ENCODE measurements at places on chromosomes 2 and 18.
A peak's percentile ranks its signal among the peaks of the same experiment; 100 is the strongest.

DNA sequence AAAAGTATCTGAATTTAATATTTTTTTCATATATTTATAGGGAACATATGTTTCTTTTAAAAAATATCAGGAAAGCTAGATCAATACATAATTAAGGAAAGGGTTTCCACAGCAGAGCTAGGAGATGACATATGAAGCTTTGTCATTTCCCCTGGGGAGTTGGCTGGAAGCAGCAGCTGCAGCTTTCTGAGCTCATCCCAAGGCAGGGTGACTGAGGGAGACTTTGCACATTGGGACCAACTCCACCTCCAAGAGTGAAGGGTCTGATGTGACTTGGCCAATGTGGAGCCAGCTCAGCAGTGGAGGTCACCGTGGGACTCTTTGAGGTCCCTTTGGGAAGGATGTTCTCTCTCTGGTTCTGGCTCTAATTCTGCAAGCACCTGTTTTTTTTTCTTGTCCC lies 315.1 kb downstream of the RDH14 start:
- no peak for DNase-seq

GRCh38 chr2:155665704-155666103 lies 666.8 kb downstream of the NR4A2 start:
- DNase-seq = no peak

- no peak for DNase-seq
These were observed 114.3 kb upstream of the SLC66A3 start for GRCh38 chr2:11040992-11041391.

DNA sequence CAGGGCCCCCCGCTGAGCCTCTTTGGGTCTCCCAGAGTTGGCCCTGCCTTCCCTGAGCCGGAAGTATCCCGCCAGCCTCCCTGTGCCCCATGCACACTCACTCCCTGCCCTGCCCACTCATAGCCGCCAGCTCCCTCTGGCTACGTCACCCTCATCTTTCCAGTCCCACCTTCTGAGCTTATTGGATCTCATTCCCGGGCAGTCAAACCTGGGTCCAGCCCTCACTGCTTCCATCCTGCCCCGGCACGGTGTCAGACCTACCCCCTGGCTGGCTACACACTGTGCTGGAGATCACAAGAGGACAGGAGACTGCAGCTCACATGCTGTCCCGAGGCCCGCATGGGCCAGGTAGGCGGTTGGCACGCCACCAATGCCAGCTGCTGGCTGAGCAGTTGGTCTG lies 147.2 kb downstream of the ASB1 start:
- DNase-seq = no peak

DNA sequence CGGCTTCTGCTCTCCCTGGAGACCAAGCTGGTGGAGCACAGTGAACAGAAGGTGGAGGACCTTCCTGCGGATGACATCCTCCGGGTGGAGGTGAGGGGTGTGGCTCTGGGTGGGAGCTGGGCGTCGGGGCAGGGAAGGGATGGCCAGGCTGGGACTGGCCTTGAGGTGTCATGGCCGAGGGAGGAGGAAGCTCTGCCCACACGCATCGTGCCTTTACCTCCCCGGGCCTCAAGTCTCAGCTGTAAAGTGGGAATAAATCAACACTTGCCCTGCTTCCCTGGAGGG lies 98.2 kb downstream of the DYSF start:
- DNase-seq = no peak

- DNase-seq = no peak
These were observed 4.1 kb downstream of the SFTPB start for GRCh38 chr2:85663594-85664565.

DNA sequence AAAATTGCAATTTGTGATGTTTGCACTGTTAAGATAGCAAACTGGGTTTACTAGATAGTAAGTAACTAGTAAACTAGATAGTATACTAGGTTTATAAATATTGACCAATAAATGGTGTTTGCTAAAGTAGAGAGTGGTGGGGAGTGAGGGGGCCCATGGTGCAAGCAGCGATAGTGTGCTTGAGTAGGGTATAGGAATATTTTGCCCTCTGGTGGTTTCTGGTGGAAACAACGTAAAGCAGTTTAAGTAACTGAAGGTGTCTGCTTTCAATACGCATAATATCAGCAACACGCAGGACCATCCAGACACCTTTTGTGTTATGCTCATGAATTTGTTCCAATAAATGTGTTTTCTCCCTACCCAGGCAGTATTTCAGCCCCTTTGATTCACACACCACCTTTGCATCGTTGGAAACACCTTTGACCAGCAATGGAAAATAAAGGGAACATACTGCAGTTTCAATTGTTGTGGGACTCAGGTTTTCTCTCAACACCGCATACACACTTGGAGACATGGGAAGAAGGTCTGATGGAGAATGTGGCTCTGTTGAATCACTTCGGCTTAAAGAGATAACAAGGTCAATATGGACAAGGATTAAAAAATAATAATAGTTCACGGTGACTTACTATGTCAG lies 16.7 kb upstream of the STAT1 start:
- peak; percentile 38 for DNase-seq

DNA sequence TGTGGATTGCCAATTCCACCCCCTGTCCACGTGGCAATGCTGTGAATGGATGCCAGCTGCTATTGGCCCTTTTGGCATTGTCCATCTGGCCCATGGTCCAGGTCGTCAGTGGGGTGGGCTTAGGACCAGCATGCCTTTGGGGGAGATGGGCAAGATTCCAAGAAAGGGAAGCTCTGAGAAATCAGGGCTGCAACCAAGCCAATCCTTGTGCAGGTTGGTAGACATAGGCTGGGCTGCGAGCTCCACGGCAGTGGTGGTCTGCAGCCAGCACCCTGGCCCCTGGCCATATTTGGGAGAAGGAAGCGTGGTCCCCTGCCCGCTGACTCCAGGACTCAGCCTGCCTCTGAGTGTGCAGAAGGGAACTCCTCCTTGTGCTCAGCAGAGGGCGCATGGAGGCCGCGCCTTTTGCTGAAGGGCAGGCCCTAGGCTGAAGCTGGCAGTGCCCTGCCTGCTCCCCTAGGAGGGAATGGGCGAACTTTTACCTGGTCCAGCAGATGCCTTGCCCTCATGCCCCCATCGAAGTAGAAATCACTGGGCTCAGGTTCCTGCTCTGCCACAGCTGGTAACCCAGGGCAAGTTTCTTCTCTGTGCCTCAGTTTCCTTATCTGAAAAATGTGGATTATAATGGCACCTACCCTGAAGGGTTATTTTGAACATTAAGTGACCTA lies 5.4 kb downstream of the SPR start:
- DNase-seq = peak; percentile 69

DNA sequence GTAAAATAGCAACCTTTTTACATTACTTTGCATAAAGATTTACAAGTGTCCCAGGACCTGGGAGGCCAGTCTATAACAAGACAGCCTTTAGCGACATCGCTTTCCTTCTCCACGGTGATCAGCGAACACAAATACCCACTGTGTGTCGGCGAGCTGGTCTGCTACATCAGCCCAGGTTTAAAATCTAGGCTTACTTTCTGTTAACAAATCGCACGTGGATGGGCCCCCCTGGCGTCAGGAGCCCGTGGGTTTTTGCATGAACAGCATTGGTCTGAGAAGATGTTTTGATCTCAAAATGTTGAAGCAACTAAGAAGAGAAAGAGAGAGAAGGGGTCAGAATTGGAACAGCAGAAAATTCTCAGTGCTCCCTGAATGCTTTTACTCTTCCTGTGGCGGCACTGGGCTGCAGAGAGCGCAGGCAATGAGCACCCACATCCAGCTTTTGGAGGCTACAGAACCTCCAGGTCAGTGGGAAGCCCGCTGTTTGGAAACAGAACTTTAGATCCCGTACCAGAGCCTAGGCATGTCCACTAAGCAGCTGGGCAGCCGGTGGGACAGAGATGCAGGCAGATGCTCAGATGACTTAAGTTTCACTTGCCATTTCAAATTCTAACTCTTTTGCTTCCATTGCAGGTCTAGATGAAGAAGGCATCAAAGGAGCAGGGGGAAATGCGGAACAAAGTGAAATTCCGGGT lies 32.9 kb downstream of the CYP27C1 start:
- DNase-seq = no peak

- DNase-seq = no peak
These were observed 8.8 kb upstream of the ADI1 start for GRCh38 chr2:3527886-3528785.

GRCh38 chr2:2853346-2853745 lies 522.3 kb upstream of the MYT1L start:
- DNase-seq = no peak

DNA sequence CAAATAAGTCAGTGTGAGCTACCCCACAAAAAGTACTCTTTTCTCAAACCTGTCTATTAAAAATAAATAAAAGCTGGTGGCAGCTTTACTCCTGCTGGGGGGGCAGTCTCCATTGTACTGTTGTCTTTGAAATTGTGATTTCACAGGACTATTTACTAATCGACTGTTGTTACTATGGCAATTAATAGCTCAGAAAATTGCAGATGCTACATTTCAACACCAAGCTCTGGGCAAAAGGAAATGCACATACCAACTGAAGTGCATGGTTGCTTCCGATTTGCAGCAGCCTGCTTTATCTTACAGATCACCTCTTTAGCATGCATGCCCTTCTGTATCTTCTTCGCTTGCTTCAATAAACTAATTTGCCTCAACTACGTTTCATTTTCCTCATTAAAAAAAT lies 117.6 kb upstream of the DAPL1 start:
- no peak for DNase-seq

DNA sequence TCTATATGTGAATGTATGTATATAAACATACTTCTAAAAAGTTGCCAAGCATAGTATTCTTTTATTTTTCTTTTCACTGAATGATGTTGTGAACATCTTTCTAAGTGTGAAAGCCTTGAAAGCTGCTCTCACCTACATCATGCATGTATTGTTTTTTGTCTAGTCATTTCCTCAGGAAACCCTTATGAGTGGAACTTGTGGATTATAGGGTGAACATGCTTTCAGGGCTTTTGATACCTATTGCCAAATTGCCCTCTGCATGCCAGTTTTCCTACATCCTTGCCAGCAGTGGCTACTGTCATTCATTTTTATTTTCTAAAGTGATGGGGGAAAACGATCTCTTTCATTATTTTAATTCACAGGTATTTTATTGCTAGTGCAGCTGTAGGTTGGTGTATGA lies 78.3 kb downstream of the ADAM23 start:
- DNase-seq = no peak

DNA sequence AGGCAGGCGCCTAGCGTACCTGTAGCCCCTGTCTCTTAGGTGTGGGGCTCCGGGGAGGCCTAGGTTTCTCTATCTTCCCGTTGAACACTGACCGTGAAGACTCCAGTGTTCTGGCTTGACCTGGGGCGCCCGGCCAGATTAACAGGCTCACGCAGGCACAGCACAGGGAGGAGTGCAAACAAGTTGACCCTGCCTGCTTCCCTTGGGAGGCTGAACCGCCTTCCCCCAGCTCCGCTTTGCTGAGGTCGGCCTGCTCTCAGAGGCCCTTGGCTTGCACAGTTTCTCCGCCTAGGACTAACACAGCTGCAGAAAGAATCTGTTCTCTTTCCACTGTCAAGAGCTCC lies 567 bp downstream of the PCYOX1 start:
- DNase-seq = peak; percentile 9

DNA sequence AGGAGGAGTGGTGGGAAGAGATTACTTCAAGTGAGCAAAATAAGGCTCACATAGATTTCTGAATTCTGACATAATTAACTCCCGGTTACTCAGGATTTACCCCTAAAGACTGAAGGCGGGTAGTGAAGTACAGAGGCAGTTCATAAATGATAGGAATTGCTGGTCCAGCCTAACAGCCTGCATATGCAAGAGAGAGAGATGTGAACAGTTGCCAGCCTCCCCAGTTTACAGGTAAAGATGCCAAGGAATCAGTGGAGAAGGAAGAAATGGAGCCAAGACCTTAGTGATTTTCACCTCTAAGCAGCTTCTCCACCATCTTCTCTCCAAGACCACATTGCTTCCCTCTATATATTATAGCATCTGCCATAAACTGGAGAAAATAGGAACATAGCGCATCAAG lies 91.8 kb upstream of the THUMPD2 start:
- no peak for DNase-seq

- DNase-seq = peak; percentile 73
These were observed 26.4 kb upstream of the MRPL19 start for GRCh38 chr2:75619956-75620740.

GRCh38 chr2:28164280-28164801 lies 228.3 kb upstream of the FOSL2 start:
- peak; percentile 67 for DNase-seq

- no peak for DNase-seq
These were observed 70.2 kb upstream of the ID2 start for GRCh38 chr2:8611700-8612099.

GRCh38 chr2:197929008-197929885 lies 124.9 kb downstream of the PLCL1 start:
- DNase-seq = no peak

DNA sequence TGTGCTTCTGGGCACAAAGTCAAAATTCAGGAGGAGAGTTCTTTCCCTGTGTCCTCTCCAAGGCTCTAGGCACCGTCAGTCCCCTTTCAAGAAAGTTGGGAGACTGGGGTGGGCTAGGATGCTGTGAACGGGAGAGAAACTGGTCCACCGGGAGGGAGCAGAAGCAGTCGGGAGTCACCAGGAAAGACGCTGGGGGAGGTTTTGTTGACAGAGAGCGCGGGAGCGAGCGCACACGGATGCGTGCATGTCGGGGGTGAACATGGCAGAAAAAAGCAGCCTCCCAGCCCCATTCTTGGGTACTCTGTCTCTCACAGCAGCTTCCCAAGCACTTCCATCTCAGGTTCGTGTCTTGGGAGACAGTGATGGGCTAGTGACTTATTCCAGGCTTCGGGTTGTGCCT lies 97.1 kb upstream of the PXDN start:
- no peak for DNase-seq

GRCh38 chr2:151576080-151576479 lies 158.2 kb downstream of the NEB start:
- no peak for DNase-seq

GRCh38 chr2:43223521-43224001 lies 2.8 kb downstream of the ZFP36L2 start:
- no peak for DNase-seq

- peak; percentile 31 for DNase-seq
These were observed 71.1 kb downstream of the LDLRAD4 start for GRCh38 chr18:13289481-13290205.

DNA sequence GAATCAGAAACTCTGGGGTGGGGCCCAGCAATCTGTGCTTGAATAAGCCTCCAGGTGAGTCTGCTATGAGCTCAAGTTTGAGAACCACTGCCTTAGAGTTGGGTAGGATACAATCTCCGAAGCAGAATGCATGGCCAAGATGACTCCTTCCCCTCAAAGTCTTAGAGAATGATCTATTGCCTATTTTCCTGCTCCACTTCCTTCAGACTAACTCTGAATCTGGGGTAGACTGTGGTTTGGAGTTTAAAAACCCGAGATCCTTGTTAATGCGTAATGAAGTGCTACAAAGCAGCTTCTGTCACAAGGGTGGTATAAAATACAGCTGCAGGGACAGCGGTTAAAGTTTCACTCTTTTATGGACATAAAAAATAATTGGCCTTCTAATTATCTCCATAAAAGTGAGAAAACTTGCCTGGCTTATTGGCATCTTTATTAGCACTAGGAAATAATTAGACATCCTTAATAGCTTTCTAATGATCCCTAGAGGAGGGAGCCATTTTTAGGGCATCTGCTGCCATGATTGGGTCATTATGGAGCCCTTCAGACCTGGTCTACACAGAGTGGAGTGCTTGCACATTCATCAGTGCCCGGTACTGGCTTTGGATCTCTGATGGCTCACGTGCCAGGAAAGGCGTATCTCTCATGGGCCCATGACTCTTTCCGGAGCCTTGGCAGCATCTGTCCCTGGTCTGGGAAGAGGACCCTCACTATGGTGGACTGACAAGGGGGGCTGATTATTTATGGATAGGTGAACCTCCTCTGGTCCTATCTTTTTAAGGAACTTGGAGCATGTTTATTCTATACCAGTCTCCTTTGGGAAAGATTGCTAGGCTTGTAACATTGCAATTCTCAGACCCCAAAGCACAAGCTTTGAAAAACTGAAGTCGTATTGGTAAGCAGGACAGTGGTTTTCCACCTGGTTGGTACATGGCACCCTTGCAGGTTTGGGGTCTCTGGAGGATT lies 28.2 kb downstream of the SIX2 start:
- no peak for DNase-seq
